Daoy (cell line): ENCODE measurements at places on chromosomes 3 and 15. TPM values are rescaled to one million over a fixed set of nuclear protein-coding genes. Genes with fewer than 3 reads are reported as not detected.
A peak's percentile ranks its signal among the peaks of the same experiment; 100 is the strongest.

DNA sequence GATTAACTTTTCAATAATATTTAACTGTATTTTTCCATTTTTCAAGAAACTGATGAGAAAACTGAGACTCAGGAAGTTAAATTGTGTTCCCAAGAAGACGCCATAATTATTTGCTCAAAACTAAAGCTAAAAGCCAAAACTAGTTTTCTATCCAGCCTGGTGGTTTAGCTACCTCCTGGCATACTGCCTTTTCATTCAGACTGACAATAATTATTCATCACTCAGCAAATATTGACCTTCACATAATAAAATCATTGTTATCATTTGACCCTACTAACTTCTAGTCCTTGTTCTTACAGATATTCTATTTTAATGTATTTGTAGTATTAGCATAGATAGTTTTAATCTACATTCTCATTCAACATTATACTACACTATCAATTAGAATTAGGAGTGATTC, 210.6 kb upstream of the GADL1 start:
- no peak for DNase-seq

DNA sequence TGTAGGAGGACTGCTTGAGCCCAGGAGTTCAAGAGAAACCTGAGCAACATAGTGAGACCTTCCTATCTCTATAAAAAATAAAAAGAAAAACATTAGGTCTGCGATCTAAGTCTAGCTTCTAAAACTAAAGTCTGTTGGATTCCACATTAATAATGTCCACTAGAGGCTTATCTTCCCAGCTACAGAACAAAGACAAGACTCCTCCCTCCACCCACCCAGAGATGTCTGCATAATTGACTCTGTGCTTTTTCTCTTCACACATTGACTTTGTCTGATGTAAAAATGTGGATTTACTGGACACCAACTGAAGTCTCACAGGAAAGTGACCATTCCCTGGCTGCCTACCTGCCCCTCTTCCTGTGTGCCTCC, 91.8 kb downstream of the ATP10A start:
- no peak for DNase-seq

- DNase-seq = no peak
These were observed 13.6 kb downstream of the TBC1D23 start for GRCh38 chr3:100274361-100274760.

DNA sequence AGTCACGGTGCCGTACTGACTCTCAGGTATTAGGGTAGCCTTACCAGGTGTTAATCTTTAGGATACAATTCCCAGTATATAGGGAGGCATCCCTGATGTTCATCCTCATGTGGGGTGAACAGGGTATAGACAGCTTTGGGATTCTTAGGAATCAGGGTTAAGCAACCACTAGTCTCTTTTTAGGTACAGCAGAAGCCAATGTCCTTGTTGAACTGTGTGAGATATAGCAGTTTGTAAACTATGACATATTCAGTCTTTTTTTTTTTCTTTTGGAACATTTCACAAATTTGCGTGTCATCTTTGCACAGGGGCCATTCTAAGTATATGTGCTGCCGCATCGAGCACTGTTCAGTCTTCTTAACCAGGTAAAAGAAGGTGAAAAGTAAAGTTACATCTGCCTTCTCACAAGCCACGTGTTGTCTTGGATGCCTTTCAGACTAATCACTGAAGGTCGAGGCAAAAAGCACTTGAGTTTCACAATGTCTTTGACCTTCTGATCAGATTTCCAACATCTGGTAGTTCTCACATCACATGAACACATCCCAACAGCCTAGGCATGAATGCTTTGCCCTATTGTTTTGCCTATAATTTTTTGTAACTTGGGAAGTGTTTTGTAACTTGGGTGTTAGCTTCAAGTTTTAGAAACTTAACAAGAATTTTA, 17.2 kb downstream of the TSEN2 start:
- no peak for DNase-seq

DNA sequence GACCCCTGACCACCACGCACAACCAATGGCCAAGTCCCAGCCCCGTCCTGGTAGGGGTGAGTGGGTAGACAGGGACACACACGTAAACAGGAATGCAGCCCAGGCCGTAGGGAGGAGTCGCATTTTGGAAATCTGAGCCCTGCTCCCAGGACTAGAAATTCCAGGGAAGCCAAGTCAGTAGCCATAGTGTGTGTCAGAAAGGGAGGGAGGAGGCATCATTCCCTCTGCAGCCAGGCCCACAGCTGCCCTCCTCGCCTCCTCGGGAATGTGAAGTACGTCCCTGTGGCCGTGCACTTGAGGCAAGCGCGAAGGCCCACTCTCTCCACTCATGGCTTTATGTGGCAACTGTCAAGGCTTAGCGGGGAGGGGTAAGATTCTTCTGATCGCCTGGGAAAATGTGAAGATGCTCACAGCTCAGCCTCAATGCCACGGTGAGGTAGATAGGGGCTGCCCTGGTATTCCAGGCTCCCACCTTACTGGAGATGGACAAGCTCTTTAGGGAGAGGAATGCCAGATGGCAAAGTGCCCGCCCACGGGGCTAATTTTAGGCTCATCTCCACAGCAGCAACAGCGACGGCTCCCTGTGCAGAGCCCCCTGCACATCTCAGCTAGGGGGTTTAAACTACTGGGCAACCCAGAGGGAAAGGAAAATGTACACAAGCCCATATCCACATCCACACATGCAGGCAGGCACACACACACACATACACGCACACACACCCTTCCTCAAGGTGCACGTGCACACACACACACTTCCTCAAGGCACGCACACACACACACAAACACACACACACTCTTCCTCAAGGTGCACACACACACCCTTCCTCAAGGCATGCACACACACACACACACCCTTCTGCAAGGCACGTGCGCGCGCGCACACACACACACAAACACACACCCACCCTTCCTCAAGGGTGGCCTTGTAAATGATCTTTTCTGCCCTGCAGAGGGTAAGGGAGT, 65.5 kb downstream of the ADCY5 start:
- no peak for DNase-seq

DNA sequence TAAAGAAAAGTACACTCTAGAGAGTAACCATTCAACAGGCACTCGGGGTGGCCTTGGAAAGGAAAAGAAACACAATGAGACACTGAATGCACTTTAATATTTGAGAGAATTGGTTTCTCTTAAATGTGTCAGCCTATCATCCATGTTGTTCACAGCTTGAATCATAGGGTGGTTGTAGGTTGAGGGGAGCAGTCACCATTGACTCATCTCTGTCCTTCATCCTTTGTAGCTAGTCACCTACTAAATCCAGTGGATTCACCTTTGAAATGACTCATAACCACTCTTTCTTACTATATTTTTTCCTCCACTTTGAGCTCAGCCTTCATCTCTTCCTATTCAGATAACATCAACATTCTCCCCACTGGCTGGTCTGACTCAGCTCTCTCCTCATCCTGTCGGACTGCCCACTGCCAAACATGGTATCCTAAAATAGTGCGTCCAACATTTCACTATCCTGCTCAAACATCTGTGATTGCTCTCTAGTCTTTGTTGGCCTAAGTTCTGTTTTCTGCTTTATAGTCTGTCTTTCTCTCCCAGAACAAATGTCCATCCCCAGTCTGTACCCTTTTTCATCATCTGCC, 182.7 kb upstream of the GADL1 start:
- peak; percentile 65 for DNase-seq

DNA sequence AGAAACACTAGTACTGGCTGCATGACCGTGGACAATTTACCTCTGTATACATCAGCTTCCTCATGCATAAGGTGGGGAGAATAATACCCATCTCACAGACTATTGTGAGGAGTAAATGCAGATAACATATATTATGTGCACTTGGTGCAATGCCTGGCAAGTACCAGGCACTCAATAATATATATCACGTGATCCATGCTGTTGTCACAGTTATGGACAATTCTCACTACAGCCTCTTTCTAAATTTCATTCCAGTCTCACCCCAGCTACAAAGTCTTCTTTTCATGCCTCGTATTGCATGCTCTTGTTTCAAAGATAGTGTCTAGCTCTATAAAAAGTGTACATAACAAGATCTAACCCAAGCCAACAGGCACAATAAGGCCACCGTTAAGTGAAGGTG, 494.3 kb upstream of the ADAMTS9 start:
- DNase-seq = no peak

GRCh38 chr15:67776600-67776999, 48.7 kb upstream of the SKOR1 start:
- no peak for DNase-seq

GRCh38 chr3:19738846-19739245, 195.2 kb downstream of the EFHB start:
- DNase-seq = no peak

DNA sequence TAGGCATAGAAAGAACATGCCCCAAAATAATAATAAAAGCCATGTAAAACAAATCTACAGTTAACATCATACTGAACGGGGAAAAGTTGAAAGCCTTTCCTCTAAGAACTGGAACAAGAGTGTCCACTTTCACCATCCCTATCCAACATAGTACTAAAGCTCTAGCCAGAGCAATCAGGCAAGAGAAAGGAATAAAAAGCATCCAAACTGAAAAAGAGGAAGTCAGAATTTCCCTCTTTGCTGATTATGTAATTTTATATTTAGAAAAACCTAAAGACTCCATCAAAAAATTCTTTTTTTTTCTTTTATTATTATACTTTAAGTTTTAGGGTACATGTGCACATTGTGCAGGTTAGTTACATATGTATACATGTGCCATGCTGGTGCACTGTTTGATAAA, 661.6 kb upstream of the CBLB start:
- no peak for DNase-seq

DNA sequence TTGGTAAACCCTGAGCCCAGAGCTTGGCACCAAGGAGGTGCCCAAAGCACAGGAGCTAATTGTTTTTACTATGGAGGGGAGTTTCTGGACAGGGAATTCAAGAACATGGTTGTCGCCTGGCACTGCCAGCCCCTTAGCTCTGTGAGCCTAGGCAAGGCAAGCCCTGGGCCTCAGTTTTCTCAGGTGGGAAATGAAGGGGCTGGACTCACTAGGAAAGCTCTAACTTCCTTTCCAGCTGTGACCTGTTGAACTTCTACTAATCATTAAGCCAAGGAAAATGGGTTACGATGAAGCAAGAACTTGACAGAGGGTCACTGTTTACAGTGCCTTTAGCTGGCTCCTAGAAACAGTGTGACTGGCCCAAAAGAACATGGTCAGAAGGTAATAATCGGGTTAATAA, 277.2 kb downstream of the SHQ1 start:
- DNase-seq = no peak

DNA sequence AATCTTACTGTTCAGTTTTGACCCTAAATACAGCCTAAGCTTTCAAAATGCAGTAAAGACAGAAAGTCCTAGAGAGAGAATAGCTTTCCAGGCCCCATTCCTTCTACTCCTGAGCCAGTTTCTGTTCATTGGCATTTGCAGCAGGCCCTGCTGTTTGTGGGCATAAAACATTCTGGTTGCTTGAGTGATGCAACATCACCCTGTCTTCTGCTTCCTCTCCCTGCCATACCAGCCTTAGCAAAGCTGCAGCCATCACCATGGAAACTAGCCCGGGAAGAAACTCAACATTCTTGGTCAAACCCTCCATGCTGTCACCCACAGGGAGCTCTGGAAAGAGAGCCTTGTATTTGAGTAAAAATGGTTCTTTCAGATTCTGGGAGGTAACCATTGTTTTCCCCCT, 325.7 kb downstream of the MAGI1 start:
- peak; percentile 11 for DNase-seq

GRCh38 chr3:124837730-124838186, 49.4 kb downstream of the ITGB5 start:
- DNase-seq = peak; percentile 81

DNA sequence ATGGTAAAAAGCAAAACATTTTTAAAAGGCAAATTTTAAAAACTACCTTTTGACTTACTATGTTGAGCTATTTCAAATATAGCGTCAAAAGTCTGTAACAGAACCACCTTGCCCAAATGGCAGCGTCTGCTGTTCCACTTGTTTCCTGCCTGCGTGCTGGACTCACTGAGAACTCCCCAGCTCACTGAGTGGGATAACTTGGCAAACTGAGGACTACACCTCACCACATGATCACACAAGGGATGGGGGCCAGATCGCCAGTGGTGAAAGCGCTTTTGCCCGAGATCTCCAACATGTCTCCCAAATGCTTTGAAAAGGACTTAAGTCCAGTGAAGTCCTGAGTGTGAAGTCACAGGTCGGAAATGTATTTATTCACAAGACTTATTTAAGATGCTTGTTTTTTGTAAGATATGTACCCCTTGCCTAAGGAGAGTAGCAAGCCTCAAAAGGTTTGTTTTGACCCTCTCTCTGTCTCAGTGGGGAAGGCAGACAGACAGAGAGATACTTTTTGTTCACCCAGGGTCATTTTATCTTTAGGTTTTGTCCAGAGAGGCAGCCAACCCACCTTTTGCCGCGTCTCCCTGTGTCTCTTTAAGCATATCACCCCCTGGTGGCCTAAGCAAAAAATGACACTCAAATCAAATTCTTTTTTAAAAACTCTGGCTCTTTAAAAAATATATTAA, 192.6 kb downstream of the PDZRN3 start:
- DNase-seq = peak; percentile 22

DNA sequence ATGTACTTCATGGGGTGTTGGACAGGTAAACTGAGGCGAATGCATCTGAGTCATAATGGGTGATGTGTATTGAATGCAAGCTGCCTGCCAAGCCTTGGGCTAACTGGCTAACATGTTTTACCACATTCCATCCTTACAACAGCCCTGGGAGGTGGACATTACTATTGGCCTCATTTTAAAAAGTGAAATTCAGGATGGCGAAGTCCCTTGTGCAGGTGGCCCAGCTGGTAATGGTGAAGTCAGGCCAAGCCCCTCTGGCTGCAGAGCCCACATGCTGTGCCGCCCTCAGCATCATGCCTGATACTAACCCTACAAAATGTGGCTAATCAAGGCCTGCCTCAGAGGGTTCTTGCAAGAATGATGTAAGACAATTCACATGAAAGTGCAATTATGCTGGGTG, 60.0 kb upstream of the CHD2 start:
- no peak for DNase-seq

- no peak for DNase-seq
These were observed 61.8 kb downstream of the SLC9A9 start for GRCh38 chr3:143786219-143787191.

GRCh38 chr15:68787609-68788263, 33.0 kb downstream of the ANP32A start:
- DNase-seq = no peak

- DNase-seq = no peak
These were observed 6.3 kb upstream of the CA12 start for GRCh38 chr15:63387748-63388493.

- peak; percentile 15 for DNase-seq
These were observed 124.8 kb upstream of the GOLIM4 start for GRCh38 chr3:168220556-168220955.

DNA sequence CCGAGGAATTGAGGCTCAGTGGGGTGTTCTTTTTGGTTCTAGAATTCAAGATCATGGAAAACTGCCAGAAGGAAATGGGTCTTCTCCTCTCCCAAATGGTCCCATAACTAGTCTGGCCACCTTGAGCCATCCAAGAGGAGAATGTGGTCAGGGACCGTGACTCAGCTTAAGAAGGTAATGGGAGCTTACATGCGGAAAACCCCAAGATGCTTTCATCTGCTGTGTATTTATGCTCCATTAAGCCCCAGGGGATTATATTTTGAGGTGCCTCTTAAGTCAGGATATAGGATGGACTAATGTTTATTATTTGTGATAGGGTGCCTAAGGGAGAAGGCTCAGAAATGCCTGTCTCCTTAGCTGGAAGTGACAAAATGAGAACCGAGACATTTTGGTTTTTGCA, 39.2 kb upstream of the DLG1 start:
- peak; percentile 80 for DNase-seq

ZNF654 gene
- total RNA-seq = 3.7 and 6.2 TPM in 2 replicates

C3orf80 gene
- 0.06 and 1.0 TPM in 2 replicates for total RNA-seq

SLC2A2 gene
- total RNA-seq = not detected in 2 replicates

HACL1 gene
- total RNA-seq = 26.4 and 34.6 TPM in 2 replicates

GABPB1 gene
- 75.3 and 91.7 TPM in 2 replicates for total RNA-seq

STRA6 gene
- total RNA-seq = 28.3 and 30.8 TPM in 2 replicates

GOLGA8Q gene
- not detected in 2 replicates for total RNA-seq

CORO2B gene
- 2.5 and 2.6 TPM in 2 replicates for total RNA-seq
